ENCODE measurements at places on chromosomes 6 and 20.

DNA sequence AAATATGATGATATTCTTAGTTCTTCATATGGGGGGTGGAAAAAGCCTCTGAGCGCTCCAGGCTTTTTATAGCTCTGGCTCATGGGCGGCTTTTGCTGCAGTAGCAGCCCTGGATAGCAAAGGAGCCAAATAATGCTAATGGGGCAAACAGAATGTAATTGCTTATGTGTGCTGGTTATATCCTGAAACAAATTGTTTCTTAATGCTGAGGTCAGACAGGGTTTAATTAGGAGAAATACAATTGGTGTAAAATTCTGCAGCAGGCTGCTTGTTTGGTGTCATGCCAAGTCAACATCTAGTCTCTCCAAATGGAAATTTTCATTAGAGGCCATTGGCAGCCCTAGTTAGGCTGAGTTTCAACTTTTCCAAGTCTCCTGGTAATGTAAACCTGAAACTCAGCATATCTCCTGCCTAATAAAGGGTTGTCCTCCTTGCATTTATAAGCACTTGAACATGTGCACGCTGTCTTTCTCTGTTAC is 530.1 kb upstream of the NOX3 start:
- no peak for DNase-seq

- DNase-seq: no peak
These were observed 9.8 kb downstream of the NELFCD start for GRCh38 chr20:58990651-58991445.

DNA sequence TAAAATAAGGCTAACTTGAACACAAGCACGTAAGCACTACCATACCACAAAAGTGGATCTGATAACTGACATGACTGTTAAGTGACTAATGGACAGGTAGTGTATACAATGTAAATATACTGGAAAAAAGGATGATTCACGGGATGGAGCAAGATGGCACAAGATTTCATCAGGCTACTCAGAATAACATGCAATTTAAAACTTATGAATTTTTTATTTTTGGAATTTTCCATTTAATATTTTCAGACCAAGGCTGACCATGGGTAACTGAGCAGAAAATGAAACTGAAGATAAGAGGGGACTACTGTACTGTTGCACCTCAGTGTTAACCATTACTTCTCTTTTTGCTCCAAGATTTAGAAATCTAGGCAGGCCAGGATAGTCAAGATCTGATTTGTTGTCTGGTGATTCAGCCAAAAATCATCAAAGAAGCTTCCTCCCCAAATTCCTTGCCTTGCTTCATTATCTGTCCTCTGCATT is 45.4 kb downstream of the TPBG start:
- DNase-seq: no peak

DNA sequence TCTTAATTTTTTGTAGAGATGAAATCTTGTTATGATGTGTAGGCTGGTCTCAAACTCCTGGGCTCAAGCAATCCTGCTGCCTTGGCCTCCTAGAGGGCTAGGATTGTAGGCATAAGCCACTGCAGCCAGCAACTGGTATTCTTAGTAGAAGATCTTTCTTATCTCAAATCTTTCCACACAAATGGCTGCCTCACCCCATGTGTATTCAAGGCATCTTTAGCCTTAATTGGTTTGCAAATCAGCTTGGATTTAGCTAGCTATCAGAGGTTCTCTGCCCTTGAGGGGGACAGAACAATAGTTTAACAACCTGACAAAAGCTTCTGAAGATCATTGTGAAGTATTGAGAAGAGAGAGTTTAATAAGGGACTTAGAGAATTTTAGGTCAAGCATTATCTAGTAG is 17.9 kb upstream of the ABRACL start:
- DNase-seq: no peak

DNA sequence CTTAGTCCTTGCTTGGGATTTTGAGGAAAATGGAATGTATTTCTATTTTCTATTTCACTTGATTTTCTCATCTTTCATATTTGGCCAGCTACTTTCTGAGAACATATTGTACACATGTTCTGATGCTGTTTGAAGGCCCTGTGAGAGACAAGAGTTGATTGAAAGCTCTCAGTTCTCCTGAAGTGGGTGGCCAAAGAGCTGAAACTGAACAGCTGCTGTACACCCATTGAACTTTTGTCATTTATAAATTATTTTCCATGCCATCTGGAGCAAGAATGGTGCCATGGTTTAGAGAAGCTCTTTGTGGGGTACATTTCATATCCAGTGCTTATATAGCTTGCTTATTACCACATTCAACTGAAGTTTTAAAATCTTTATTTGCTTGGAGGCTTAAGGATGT is 298.3 kb downstream of the PRL start:
- DNase-seq: no peak

GRCh38 chr6:75334266-75335040 is 49.9 kb upstream of the TMEM30A start:
- DNase-seq: no peak

GRCh38 chr20:40467703-40468411 is 221.2 kb downstream of the MAFB start:
- DNase-seq: no peak

DNA sequence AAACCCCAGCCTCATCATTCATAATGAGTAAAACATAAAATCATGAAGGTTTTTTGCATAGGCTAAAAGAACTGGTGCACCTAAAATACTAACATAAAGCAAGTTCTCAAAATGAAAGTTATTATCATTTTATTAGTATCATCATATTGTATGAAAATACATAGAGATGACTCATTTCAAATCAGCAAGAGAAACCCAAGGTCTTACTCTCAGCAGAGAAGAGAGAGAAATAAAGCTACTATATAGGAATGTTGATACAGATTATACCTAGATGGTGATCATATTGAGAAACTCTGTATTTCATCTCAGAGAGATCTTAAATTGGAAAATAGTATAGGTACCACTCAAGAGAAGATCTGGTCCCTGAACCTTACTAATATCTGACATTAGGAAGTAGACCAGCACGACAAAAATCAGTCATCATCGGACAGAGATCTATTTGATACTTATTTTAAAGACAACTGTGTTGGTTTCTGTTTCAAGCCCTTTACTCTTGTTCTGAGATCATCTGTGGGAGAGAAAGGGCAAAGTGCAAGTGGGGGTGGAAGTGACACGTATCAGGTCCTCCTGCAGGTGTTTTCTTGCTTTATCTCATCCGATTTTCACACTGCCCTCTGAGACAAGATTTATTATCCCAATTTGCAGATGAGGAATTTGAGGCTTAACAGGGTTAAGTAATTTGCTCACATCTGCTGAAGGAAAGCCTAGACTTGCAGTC is 532.3 kb downstream of the MAFB start:
- no peak for DNase-seq

DNA sequence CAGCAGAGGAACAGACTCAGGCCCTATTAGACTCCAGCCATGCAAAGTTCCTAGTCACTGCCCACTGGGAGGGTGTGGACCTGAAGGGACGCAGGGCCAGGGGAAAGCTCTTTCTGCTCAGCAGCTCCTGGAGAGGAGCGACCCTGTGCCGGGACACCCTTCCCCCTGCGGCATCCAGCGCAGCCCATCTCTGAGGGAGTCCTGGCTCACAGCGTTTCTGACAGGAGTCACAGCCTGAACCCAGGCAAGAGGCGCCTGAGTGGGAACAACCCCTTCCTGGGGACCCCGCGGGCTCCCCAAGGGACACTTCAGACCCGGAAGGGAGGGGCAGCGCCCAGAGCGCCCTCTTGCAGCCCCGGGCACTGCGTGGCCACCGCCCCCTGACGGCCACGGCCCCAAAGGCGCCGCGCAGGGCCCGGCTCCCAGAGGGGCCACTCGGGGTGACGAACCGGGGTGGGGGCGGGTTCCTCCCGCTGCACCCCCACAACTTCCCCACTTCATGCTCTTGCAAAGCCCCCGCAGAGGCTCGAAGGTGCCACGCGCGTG is 862 bp downstream of the UCKL1 start:
- DNase-seq: peak; percentile 16

DNA sequence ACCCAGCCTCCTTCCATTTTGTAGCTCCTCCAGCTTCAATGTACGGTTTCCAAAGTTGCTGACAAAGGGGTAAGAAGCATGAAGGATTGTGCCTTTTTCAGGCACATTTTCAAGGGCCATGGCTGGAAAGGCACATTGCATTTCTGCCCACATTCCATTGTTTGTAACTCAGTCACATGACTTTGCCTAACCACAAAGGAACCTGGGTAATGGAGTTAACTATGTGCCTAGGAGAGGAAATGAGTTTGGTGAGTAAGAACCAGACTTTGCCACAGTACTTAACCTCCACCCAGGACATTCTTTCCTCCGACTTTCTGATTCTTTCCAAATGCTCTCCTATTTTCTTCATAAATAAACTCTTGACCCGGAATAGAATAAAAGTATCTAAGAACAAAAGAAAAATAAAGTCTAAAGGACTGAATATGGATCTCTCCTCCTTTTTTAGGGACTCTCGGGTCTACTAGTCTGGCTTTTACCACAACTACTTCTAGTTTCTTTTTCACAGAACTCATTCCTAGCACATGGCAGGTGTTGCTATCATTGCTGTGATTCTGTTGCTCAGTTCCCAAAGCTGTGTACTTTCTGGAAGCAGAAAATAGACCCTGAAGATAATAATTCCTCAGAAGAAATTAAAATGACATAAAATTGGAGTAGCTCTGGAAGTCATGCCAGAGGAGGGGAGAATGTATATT is 81.5 kb upstream of the ISM1 start:
- DNase-seq: no peak

- no peak for DNase-seq
These were observed 3.4 kb downstream of the TREM2 start for GRCh38 chr6:41159415-41160082.

DNA sequence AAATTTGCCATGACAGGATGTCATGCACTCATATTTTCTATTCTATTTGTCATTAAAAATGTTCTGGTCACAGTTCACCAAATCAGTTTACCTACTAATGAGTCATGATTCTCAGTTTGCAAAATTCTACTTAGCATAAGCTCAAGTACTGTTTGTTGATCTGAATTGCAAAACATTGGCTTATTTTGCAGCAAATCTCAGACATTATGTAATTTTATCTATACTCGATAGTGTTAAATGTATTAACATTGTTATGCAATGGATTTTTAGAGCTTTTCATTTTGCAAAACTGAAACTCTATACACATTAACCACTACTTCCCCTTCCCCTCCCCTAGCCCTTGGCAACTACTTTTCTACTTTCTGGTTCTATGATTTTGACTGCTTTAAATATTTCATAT is 213.8 kb upstream of the ZFP64 start:
- DNase-seq: peak; percentile 23

GRCh38 chr20:8492173-8492572 is 360.1 kb downstream of the PLCB1 start:
- no peak for DNase-seq

DNA sequence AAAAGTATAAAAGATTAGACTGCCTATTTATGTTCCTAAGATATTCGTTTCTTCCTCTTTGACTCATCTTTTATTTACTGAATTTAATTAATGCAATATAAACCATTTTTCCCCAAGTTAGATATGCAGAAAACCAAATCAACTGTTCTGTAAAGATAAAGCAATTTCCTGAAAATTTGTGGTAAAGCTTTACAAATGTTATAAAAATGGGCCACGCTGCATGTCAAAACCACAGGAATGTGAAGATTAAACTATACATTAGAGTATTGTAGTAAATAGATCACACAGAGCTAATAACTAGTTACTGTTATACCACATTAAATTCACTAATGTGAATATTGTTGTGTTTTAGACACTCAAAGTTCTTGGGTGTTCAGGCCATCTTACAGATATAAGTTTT is 83.4 kb downstream of the OPN5 start:
- no peak for DNase-seq

DNA sequence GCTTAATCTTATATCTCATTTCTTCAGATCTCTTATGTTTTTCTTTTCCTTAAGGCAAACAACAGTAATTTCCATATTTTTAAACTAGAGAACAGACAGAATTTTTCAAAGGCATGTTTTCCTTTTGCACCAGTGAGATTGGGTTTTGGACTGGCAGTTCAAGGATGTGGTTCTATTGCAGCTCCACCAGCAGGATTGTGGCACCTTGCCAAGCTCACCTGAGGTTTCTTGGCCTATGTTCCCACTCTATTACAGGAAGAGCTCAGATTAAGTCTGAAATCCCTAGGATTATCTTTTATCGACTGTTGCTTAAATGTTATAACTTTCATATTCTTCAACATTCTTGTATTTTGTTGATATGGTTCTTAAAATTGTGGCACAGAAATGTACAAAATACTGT is 218.9 kb downstream of the PLCB4 start:
- DNase-seq: no peak

DNA sequence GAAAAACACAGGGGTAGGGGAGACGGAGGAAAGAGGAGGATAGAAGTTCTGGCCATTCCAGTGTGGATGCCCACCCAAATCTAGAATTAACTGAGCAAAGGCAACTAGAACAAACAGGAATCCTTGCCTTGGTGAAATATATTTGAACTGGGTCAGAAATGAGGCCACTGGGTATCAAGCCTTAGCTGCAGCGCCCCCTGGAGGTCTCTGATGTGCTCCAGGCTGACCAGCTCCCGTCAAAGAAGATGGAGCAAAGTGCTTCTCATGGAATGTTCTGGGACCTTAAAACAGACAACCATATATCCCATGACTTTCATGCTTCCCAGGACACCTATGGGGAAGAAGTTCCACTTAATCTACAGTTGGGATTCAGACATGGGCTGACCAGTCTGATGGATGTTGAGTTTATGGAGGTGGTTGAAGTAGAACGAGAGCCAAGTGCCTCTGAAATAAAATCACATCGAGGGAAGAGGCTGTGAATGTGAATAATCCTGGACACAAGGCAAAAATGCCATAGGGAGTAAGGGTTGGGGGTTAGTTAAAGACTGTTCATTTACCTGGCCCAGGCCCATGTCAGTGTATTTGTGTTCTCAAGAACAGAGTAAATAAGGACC is 50.4 kb downstream of the HLA-DPB1 start:
- DNase-seq: peak; percentile 57

- no peak for DNase-seq
These were observed 13.1 kb downstream of the NOX3 start for GRCh38 chr6:155442562-155442961.

DNA sequence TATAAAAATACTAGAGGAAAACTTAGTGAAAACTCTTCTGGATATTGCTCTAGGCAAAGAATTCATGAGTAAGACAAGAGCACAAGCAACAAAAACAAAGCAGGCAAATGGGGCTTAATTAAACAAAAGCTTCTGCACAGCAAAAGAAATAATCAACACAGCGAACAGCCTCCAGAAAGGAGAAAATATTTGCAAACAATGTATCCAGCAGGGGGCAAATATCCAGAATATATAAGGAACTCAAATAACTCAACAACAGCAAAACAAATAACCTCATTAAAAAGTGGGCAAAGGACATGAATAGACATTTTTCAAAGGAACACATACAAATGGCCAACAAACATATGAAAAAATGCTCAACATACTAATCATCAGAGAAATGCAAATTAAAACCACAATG is 17.1 kb upstream of the HECA start:
- DNase-seq: no peak

- DNase-seq: no peak
These were observed 39.6 kb upstream of the RCAN2 start for GRCh38 chr6:46530896-46531295.

- peak; percentile 41 for DNase-seq
These were observed 1.4 kb downstream of the TFEB start for GRCh38 chr6:41733707-41734665.
